Karpas-422 (cell line): ENCODE measurements at places on chromosomes 6 and 20. TPM values are rescaled to one million over a fixed set of nuclear protein-coding genes. Genes with fewer than 3 reads are reported as not detected.

ECT2L gene
- total RNA-seq, result not detected in 2 replicates

RGL2 gene
- 35.1 and 47.2 TPM in 2 replicates for total RNA-seq

KIF13A gene
- total RNA-seq, result 0.07 TPM in 1 of 2 replicates, not detected in the other

MRAP2 gene
- not detected in 2 replicates for total RNA-seq

COL19A1 gene
- total RNA-seq, result not detected in 2 replicates

SLC17A3 gene
- not detected in 2 replicates for total RNA-seq

KIF16B gene
- 6.1 and 8.4 TPM in 2 replicates for total RNA-seq

RAB44 gene
- not detected in 2 replicates for total RNA-seq

TTI1 gene
- total RNA-seq, result 22.7 and 38.3 TPM in 2 replicates

PKIB gene
- total RNA-seq, result 0.32 and 1.7 TPM in 2 replicates

SLC26A8 gene
- total RNA-seq, result not detected in 2 replicates

DNA sequence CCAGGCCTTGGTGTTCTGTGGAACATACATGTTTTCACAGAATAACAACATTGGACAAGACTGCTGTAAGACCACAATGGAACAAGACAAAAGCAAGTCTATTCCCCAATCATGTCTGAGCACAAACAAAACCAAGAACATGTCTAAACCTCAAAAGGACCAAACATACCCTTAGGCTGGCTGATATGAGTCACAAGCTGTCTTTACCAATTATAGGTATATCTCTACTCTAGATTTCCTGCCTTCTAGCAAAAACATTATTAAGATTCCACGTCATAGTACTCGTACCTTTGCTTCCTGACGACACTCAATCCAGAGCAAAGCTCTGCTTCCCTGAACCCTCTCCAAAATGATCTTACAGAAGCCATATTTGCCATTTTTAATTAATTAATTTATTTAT is 15.4 kb upstream of the L3MBTL1 start:
- DNase-seq, result no peak

GRCh38 chr6:21972516-21972915 is 324.3 kb downstream of the PRL start:
- no peak for DNase-seq

- no peak for DNase-seq
These were observed 23.8 kb upstream of the FAM217A start for GRCh38 chr6:4102687-4103244.

DNA sequence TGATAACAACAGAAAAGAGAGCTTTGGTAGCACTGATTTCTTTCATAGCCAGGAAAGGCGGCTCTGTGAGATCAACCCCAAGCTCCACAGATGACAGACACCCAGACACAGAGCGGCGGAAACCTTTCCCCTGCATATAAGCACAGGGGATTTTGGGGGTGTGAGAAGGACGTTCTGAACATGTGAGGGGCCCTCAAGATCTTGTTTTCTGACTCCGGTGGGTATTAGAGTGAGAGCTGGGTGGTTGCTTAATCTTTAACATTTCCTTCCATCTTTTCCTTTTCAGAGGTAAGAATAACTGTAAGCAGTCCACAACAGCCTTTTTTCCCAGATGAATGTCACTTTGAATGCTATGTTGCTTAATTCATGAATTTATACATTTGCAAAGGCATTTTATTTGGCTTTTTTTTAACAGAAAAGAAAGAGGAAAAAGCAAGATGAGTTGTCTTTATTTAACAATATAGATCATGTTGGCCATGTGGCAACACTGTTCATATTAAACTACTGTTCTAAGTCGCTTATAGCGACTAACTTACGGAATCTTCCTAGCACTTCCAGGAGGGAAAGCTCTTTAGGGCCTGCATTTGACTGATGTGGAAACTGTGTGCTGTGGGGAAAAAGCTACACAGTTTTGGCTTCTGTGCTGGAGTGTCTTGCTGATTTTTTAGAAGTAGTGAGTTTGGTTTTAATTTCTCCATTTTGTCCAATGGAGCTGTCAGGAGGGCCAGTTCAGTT is 80.5 kb upstream of the NAA20 start:
- no peak for DNase-seq

- DNase-seq, result no peak
These were observed 74.2 kb downstream of the RIOK1 start for GRCh38 chr6:7463785-7464184.

GRCh38 chr20:50713657-50714101 is 17.7 kb upstream of the PARD6B start:
- DNase-seq, result no peak

- DNase-seq, result no peak
These were observed 71.6 kb downstream of the GPX5 start for GRCh38 chr6:28597217-28597835.

DNA sequence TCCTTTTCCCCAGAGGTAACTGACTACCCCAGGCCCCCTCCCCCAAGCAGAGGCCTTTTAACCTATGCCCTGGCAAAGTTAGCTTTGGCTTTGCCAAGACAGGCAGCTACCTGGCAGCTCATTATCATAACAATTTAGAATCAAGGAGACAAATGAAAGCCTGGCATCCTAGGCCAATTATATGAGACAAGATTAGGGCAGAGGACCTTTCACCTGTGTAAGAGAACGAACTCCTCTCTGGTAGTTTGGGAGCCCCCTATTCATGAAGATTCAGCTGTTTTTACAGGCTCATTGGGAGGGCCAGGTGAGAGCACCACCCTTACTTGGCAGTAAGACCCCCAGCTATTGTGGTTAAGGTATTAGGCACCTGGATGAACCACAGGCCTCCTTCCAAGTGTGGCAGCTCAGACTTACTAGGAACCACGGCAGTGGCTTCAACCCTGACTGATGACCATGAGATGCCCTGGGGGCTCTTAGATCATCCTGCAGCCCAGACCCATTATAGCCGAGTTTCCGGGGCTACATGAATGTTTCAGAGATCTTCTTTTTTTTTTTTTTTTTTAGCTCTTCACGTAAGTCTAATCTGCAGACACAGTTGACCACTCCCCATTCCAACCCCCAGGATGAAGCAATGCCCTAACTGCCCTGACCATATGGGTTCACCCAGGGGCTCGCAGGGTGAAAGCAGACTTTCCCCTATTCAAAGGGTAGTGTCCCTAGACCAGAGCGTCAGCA is 56.2 kb downstream of the RAB44 start:
- no peak for DNase-seq

DNA sequence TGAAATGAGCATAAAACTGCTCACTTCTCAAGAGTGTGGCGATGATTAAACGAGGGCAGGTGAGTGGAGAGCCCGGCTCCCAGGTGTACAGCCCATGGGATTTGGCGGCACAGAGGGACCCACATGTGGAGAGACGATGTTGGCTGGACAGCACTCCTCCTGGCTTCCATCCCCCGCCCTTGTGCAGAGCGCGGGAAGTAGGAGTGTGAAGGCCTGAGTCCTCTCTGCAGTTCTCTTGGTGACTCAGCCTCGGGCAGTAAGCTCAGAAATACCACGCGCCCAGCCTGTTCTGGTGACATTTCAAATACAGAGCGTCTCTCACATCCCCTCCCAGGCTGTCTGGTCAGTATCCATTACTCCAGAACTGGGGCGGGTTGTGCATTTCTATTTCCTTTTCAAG is 94.2 kb upstream of the SRSF6 start:
- no peak for DNase-seq

- no peak for DNase-seq
These were observed 22.5 kb upstream of the NHSL1 start for GRCh38 chr6:138521790-138522189.

- no peak for DNase-seq
These were observed 121.3 kb downstream of the SOBP start for GRCh38 chr6:107611094-107611810.

- no peak for DNase-seq
These were observed 374.8 kb upstream of the CDH4 start for GRCh38 chr20:60877071-60877857.

GRCh38 chr6:4806791-4807190 is 30.6 kb downstream of the CDYL start:
- DNase-seq, result no peak

GRCh38 chr6:25088513-25088912 is 152.8 kb upstream of the RIPOR2 start:
- DNase-seq, result no peak

DNA sequence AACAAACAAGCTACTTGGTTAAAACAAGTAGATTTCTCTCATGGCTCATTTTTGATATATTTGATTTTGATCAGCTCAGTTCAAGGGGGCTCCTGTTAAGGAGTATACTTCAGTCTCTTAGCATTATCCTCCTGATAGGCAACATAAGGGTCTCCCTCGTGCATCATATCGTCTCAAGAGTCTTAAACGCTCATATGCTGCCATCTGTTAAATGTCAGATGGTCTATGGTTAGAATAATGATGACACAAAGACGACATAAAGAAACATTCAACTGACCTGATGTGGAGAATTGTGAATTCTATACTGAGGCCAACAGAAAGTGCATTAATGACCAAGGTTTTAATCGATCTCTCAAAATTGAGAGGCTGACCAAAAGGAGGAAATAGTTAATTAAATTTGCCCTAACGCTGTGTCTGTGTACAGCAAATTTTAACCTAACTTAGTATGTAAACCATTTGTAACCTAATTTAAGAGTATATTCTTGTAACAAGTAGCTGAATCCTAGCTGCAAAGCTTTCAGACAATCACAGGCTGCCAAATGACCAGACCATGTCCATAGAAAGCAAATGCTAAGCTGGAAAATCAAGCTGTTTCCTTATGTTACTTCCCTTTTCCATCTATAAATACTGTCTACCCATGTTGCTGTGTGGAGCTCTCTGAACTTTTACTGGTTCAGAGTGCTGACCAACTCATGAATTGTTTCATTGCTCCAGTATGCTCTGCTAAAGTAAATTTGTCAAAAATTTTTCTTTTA is 1688.5 kb downstream of the GRIK2 start:
- DNase-seq, result no peak

DNA sequence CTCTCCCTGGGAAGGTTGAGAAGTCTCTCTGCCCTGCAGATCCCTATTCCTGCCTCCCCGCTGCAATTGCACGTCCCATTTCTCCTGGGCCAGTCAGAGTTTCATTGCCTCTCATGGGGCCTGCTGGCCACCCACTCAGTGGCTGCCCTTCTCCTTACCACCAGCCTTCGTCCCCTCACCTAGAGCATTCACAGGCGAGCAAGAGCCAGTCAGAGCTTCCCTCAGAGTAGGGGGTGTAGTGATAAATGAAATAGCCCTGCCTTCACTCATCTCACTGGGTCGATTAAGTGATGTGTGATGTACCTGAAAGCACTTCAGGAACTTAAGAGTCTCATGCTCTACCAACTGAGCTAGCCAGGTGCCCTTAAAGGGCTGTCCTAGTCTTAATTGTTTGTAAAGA is 52.0 kb upstream of the FANCE start:
- DNase-seq, result no peak

GRCh38 chr20:50127587-50128519 is 14.9 kb upstream of the UBE2V1 start:
- no peak for DNase-seq

GRCh38 chr6:20188630-20189075 is 23.6 kb downstream of the MBOAT1 start:
- DNase-seq, result no peak

GRCh38 chr20:38715646-38716045 is 8.6 kb upstream of the SLC32A1 start:
- no peak for DNase-seq

GRCh38 chr20:45405571-45406259 is 2.4 kb upstream of the DBNDD2 start:
- no peak for DNase-seq

- DNase-seq, result peak; percentile 86
These were observed 107.2 kb upstream of the PLEKHG1 start for GRCh38 chr6:150492507-150492906.

- DNase-seq, result peak; percentile 42
These were observed 84.6 kb downstream of the PTPN1 start for GRCh38 chr20:50594591-50595432.

- DNase-seq, result no peak
These were observed 108.3 kb downstream of the CARMIL1 start for GRCh38 chr6:25387483-25387882.

GRCh38 chr6:75347898-75348610 is 63.5 kb upstream of the TMEM30A start:
- DNase-seq, result no peak
